Myometrial cell (primary cell): ENCODE measurements at places on chromosomes 7 and 10. TPM values are rescaled to one million over a fixed set of nuclear protein-coding genes. Genes with fewer than 3 reads are reported as not detected.

Gene SAP25
- total RNA-seq = not detected in 2 replicates

Gene SCIN
- not detected in 2 replicates for total RNA-seq

Gene HHEX
- 0.86 and 3.9 TPM in 2 replicates for total RNA-seq

Gene CRYGN
- total RNA-seq = not detected in 2 replicates

Gene C7orf57
- 0.18 TPM in 1 of 2 replicates, not detected in the other for total RNA-seq

Gene CPN1
- not detected in 2 replicates for total RNA-seq

Gene ZNF365
- total RNA-seq = 1.2 and 2.7 TPM in 2 replicates

Gene MSMB
- total RNA-seq = not detected in 2 replicates

Gene SPDYE2B
- total RNA-seq = not detected in 2 replicates

Gene C10orf53
- total RNA-seq = not detected in 2 replicates

Gene HKDC1
- 0.29 and 1.1 TPM in 2 replicates for total RNA-seq

Gene NPY
- not detected in 2 replicates for total RNA-seq

Gene HYAL4
- total RNA-seq = not detected in 2 replicates

Gene FAM241B
- 0.18 and 0.29 TPM in 2 replicates for total RNA-seq

Gene CPVL
- 2.6 TPM in 1 of 2 replicates, not detected in the other for total RNA-seq

Gene MYPN
- 11.0 and 12.9 TPM in 2 replicates for total RNA-seq

Gene ANKRD30A
- total RNA-seq = not detected in 2 replicates

Gene BICC1
- total RNA-seq = 11.9 and 13.5 TPM in 2 replicates

Gene LGI1
- not detected in 2 replicates for total RNA-seq

Gene NAT16
- not detected in 2 replicates for total RNA-seq

Gene GLCCI1
- total RNA-seq = 1.8 and 2.3 TPM in 2 replicates
